ENCODE measurements at places on chromosomes 3 and 15. TPM values are rescaled to one million over a fixed set of nuclear protein-coding genes. Genes with fewer than 3 reads are reported as not detected.

Gene IL16
- 58.0 TPM for total RNA-seq

Gene CCDC9B
- total RNA-seq, result 0.78 TPM

GRCh38 chr3:40720863-40721262 lies 196.1 kb downstream of the ZNF621 start:
- ATAC-seq, result no peak

GRCh38 chr3:87047852-87048251 lies 56.9 kb upstream of the VGLL3 start:
- no peak for ATAC-seq

DNA sequence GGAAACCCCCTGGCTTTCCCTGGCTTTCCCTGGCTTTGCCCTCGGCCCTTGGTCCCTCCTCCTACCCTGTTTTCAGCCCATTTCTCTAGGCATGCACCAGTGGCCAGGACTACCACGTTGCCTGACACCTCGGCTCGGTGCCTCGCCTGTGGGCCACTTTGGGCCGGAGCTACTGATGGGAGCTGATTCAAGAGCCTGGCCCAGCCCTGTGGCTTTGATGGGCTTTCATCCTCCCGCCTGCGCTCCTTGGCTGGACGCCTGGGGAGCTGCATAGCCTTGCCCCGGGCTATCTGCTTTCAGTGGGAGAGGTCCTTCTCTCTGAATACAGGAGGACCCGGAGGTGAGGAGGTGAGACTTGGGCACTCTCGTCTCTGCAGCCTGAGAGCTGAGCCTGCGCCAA lies 192.7 kb upstream of the HES1 start:
- no peak for ATAC-seq

GRCh38 chr3:18672561-18672960 lies 247.4 kb upstream of the SATB1 start:
- no peak for ATAC-seq

Gene REC114
- not detected for total RNA-seq

- ATAC-seq, result no peak
Observed at GRCh38 chr3:49662720-49663413, 11.3 kb upstream of the APEH start.

Gene MORC1
- 0.11 TPM for total RNA-seq

Gene LRRIQ4
- 0.13 TPM for total RNA-seq

Gene FRMD5
- total RNA-seq, result 0.26 TPM

DNA sequence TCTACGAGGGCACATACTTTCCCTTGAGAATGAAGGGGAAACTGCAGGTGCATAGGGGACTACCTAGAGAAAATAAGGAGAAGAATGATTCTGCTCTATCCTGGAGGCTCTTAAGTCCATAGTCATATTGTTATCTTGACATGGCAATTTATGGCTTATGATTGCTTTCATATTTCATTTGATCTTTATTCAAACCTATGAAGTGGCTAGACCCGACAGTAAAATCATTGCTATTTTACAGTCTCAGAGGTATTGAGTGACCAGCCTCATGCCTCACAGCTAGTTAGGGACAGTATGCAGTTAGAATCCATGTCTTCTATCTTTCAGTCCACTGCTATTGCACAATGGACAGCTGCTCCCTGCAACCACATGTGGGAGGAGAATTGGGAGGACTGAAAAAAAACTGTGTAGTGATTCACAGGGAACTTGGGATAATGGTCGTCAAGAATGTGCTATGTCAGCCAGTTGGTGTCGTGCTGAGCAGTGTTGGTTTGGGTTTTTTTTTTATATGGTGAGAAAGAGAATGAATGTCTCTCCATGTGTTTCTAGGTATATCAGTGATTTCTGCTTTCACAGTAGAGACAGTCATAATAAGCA lies 63.2 kb upstream of the SPPL2A start:
- no peak for ATAC-seq

- ATAC-seq, result no peak
Observed at GRCh38 chr3:74713977-74714376, 99.5 kb upstream of the CNTN3 start.

GRCh38 chr3:49534581-49535441 lies 19.5 kb upstream of the BSN start:
- ATAC-seq, result no peak

DNA sequence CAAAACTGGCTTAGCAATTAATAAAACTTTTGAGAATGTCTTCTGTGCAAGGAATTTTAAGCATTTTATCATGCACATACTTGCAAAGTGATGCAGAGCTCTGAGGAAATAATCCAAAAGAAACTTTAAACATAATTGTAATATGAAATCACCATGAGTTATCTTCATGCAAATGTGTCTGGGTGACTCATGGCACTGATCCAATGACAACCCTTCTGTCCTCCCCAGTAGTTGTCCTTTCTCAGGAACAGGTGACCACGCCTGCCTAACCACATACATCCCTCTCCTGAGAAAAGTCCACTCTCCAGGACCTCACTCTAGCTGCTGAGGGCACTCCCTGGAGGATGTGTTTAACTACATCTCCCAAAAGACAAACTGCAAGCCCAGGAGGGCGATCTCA lies 530.6 kb upstream of the IL12A start:
- ATAC-seq, result no peak

DNA sequence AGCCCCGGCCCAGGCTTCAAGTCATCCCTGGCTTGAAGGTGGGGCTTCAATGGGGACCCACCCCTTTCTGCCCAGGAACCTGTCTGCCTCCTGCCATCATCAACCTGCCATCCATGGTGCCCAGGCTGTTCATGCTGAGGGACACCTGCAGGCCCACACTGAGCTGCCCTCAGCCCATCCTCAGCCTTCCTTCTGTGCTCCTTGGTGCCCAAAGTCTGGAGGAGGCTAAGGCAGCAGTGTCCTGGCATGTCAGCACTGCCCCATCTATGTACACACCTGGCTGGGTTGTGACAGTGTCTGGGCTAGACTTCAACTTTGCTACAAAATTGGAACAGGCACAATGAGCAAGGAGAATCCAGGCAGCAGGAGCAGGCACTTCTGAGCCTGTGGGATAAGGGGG lies 745.3 kb upstream of the EPHA6 start:
- ATAC-seq, result no peak

Gene ZCWPW2
- total RNA-seq, result 0.22 TPM

DNA sequence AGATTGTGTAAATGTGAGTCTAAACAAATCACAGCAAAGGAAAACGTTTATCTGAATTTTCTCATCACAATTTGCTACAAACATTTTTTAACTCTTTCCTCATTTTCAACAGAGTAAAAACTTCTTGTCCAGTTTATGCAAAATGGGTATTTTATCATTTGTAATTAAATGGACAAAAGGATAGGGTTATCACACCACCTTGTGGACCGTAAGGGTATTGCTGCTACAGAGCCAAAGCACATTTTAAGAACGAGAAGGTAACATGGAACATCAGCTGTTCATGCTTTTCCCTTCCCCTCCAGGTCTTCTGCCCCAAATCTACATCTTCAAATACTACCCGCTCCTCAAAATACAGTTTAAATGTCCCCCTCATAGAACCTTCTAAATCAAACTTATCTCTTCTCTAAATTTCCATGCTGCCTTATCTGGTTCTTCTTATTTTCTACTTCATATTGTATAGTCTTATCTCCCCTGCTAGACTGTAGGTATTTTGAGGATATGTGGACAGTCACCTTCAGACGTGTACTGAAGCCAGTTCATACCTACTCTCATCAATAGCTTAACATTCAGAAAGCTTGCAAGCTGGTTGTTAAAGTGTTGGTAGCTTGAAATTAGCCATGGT lies 12.8 kb upstream of the SETMAR start:
- ATAC-seq, result no peak

- ATAC-seq, result peak; percentile 65
Observed at GRCh38 chr3:32467333-32468070, 35.1 kb downstream of the CMTM6 start.

Gene GPR27
- 0.32 TPM for total RNA-seq

Gene PRICKLE2
- not detected for total RNA-seq

Measured in activated T-helper 17 cell treated with anti-CD3 and anti-CD28 coated beads, Interleukin-2, amount 50 U/mL, for 72 hours (primary cell).